Large intestine (tissue), 12 donors: ENCODE measurements at places on chromosomes 5 and 9.
A peak's percentile ranks its signal among the peaks of the same experiment; 100 is the strongest.

DNA sequence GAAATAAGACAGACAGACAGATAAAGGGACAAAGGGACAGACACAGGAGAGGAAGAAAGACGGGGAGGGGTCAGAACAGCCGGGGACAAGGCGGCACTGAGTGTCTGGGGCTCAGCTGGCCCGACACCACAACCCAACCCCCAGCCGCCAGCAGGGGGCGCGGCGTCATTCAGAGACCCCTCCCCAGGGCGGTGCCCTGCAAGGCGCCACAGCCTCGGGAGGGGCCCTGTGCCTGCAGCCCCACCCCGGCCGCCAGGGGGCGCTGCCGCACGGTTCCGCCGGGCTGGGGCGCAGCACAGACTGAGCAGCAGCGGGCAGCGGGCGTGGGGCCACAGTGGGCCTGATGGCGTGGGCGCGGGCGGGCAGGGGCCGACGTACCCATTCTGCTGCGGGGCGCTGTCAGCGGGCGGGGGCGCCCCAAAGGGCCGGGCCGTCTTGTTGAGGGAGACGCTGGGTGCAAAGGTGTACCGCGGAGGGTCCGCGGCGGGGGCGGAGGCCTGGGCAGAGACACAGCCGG is 5.9 kb downstream of the PDLIM7 start:
- no peak for DNase-seq

- no peak for DNase-seq
Measured at GRCh38 chr9:121021301-121021700, 28.8 kb downstream of the C5 start.

- no peak for DNase-seq
Measured at GRCh38 chr5:88092358-88092757, 176.3 kb downstream of the TMEM161B start.

- no peak for DNase-seq
Measured at GRCh38 chr5:79794347-79794746, 104.7 kb downstream of the CMYA5 start.

- no peak for DNase-seq
Measured at GRCh38 chr5:137887831-137888230, 1.4 kb upstream of the PKD2L2 start.

DNA sequence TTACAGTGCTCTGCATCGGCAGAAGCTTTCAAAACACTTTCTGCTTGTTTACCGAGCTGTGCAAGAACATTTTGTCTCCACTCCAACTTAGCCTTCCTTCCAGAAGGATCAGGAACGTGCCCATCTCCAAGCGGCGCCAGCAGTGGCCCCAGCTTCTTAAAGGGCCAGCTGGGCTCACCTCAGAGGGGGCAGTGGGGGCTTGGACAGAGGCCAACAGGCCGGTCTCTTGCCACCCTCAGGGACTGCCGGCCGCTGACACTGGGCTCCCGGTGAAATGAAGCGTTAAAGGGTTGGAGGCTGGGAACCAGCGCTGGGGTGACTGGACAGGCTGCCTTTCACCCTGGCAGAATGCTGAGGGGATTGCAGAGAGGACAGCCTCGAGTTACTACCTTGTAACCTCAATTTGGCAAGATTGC is 67.0 kb upstream of the RNU6ATAC start:
- DNase-seq = no peak

DNA sequence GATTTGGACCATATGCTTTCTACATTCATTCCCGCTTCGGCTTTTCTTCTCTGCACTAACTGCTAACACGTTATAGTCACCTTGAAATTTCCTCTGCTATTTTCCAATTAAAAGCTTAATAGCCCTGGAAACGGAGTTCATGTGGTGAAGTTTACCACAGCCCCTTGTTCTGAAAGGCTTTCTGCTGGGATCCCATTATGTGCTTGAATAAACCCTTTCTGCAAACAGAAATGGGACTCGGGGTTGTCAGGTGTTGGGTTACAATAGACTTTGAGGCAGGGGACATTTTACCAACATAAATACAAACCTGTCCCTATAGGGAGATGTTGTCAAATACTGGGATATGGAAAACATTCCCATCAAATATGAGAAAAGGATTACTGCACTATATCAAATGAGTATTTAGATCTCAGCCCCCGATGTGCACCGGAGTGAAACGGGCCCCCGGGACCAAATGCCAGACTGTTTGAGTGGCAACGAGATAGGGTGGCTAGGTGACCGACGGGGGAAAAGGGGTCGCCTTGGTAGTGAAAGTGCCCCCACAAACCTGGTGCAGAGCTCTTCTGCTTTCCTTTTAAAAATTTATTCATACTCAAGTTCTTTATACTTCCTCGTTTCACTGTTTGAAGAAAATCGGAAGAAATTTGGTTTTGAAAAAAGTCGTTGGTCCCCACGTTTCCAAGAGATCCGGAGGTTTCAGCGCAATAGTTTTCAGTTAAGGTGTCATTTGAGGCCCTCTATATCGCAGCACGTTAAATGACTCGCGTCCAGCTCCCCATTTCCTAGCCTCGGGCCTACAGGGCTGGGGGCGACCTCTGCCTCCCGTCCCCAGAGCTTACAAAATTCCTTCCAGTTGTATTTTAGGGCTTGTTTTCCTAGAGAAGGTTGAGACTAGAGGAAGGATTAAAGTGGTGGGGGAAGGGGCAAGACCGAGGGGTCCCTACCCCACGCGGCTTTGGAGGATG is 2.1 kb upstream of the DMRT3 start:
- DNase-seq = no peak

GRCh38 chr5:58670582-58670981 is 87.7 kb downstream of the RAB3C start:
- DNase-seq = no peak

GRCh38 chr9:95985440-95986055 is 110.1 kb downstream of the ERCC6L2 start:
- DNase-seq = no peak

DNA sequence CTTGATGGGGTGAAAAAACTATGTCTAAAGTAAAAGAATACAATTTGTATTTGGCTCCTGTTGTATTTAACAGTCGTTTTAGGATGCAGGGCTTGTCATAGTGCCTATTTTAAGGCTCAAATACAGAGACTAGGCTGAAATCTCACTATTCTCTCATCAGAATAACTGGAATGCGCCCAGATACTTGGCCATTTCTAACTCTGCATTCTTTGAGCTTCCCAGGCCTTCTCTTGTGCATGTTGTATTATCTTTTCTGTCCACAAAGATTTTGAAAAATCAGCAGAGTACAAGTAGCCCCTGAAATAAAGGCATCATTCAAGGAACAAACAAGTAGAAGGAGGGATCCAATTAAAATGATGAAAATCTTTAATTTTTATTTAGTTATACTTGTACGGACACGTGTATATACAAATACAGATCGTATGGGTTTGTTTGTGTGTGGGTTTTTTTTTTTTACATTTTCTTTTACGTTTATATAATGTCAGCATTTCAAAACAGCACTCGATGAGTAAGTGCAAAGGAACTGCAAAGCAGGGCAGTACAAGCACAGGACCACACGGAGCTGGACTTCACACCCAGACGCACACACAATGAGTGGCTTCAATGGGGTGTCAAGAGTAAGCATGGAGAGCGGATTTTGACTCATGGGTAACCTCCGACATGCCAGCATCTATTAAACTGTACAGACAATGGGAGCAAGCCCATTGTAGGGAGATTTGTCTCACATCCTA is 294.0 kb downstream of the EFNA5 start:
- DNase-seq = no peak

- no peak for DNase-seq
Measured at GRCh38 chr5:69279517-69279916, 44.8 kb downstream of the CDK7 start.

- peak; percentile 83 for DNase-seq
Measured at GRCh38 chr9:130240410-130241197, 25.0 kb upstream of the HMCN2 start.
